ENCODE measurements at places on chromosomes 3 and 15. TPM values are rescaled to one million over a fixed set of nuclear protein-coding genes. Genes with fewer than 3 reads are reported as not detected.

DNA sequence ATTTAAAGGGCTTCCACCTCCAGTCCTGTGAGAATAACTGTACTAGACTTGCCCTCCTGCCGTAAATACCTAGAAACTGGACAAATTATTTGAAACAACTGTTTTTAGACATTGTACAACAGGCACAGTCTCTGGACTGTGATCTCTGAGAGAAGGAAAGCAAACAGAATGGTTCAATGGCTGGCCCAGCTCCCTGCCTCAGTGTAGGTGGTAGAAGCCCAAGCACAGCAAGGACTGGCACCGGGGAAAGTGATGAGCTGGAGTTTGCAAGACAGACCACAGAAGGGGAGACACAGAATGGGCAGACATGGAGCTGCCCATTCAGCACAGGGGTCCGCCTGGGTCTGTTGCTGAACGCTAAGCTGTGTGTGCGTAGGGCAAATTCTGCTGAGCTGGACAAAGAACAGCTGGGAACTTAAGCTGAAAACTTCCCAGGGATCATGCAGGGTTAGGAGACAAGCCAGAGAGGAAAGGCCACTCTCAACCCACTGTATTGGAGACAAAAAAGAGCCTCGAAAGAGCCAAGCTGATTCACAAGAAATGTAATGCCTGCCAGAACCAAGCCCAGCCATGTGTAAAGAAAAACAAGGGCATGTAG lies 52.6 kb upstream of the SEC61A1 start:
- DNase-seq, result no peak

DNA sequence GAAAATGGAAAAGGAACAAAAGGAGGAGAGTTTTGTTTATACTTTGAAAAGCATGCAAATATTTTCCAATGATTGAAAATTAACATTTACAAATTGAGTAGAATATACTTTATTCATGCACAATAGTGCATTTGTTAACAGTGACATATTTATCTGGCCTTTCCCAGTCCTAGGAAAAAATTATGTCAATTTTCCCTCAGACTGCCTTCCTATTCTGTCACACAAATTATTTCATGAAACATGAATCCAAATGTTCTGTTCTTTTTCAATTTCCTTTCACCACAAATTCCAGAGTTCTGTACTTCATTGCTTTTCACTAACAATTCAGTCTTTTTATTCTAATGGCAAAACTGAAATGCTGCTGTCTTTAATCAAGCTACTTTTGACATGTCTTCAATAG lies 945.1 kb downstream of the ROBO1 start:
- DNase-seq, result no peak

DNA sequence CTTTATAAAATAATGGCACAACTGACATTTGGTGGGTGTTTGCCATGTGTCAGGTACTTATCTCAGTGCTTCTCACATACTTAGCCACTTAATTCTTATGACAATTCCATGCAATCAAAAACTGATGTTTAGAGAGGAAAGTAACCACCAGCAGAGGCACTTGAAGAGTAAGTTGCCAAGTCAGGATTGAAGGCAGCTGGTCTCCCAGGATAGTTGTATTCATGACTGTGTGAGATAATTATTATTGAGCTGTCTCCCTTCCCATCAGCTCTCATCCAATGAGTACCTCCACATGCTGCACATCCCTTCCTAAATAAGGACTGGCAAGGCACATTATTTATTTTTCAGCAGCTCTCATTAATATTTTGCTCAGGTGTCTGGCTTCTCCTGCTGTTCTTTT lies 4.8 kb downstream of the VEPH1 start:
- no peak for DNase-seq

DNA sequence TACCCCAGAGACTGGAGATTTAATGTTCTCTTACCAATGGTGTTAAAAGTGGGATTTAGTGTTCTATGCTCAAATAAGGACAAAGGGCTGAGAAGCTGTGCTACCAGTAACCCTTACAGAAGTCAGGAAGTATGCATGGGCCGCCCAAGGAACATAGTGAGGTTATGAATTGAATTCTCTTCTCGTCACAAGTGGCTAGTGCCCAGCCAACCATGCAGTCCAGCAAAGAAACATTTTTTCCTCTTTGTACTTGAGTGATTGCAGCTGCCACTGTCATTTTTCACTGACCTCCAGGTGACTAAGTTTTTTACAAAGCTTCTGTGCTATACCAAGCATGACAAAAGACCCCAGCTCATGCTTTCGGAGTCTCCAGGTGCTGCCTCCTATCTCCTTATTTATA lies 110.6 kb upstream of the DCBLD2 start:
- no peak for DNase-seq

- peak; percentile 84 for DNase-seq
Measured at GRCh38 chr3:33392703-33393125, 47.5 kb downstream of the UBP1 start.

- no peak for DNase-seq
Measured at GRCh38 chr15:35323141-35323540, 222.8 kb downstream of the DPH6 start.

- no peak for DNase-seq
Measured at GRCh38 chr3:65856907-65857306, 181.8 kb downstream of the MAGI1 start.

DNA sequence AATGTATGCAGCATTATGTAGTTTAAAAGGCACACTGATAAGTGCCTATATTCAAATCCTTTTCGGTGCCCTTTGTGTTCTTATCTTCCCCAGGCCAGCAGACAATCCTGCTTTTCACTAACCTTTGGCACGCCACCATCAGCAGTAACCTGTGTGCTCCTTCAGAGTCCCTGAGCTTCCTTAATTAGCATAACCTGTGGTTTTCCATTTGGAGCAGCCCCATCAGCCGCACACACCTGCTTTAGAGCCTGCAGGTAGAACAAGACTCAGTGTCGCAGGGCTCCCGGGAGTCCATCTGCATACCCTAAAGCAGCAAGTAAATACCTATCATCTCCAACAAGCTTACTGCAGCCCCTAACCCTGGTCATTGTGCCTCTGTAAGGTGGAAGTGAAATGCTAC lies 755.1 kb downstream of the ROBO2 start:
- no peak for DNase-seq

- DNase-seq, result peak; percentile 17
Measured at GRCh38 chr3:123194552-123194951, 7.2 kb upstream of the SEC22A start.

- peak; percentile 23 for DNase-seq
Measured at GRCh38 chr3:45034612-45035252, 8.6 kb downstream of the CLEC3B start.

The IL5RA gene
- 0.80 TPM for total RNA-seq

The PRKCI gene
- total RNA-seq, result 38.5 TPM

The WDR93 gene
- not detected for total RNA-seq

The TMEM212 gene
- total RNA-seq, result not detected

The SUSD5 gene
- 2.3 TPM for total RNA-seq

The GALNT15 gene
- total RNA-seq, result 0.69 TPM

The CATSPER2 gene
- total RNA-seq, result 2.3 TPM

The C15orf62 gene
- not detected for total RNA-seq

All from Daoy (cell line).